ENCODE measurements at places on chromosomes 13 and 19.

GRCh38 chr13:98821372-98822224, 69.1 kb upstream of the SLC15A1 start:
- no peak for DNase-seq

DNA sequence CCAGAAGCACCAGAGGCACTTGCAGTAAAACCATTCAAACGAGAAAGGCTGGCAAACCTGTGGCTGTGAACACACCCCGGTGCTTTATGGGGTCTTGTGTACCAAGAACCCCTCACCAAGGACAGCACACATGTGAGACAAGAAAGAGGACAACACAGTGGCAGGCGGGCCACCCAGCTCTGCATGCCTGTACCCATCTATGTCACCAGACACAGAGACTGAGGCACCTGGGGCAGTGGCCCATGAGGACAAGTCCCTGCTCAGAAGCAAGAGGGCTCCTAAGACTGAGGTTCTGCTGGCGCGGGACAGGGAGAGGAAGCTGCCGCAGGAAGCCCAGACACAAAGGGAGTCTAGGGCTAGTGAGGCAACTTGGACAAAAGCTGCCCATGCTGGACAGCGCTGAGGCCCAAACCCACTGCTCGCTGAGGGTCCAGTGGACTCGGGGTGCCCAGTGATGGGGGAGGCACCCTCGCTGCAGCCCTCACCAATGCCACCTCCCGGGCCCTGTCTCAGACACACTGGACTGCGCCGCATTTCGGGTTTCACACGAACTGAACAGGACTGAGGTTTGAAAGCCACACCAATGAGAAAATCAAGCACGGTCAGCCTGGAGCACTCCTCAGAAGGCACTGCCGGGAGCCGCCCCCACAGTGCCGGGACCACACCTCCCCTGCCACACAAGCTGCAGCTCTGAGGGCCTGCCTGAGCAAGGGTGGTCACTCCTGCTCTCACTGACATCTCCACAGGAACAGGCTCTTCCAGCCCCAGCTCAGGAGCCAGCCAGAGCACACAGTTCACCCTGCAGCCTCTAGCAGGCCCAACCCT, 232.7 kb downstream of the TUBA3C start:
- DNase-seq = no peak

GRCh38 chr13:40578055-40578454, 88.4 kb downstream of the FOXO1 start:
- DNase-seq = no peak

DNA sequence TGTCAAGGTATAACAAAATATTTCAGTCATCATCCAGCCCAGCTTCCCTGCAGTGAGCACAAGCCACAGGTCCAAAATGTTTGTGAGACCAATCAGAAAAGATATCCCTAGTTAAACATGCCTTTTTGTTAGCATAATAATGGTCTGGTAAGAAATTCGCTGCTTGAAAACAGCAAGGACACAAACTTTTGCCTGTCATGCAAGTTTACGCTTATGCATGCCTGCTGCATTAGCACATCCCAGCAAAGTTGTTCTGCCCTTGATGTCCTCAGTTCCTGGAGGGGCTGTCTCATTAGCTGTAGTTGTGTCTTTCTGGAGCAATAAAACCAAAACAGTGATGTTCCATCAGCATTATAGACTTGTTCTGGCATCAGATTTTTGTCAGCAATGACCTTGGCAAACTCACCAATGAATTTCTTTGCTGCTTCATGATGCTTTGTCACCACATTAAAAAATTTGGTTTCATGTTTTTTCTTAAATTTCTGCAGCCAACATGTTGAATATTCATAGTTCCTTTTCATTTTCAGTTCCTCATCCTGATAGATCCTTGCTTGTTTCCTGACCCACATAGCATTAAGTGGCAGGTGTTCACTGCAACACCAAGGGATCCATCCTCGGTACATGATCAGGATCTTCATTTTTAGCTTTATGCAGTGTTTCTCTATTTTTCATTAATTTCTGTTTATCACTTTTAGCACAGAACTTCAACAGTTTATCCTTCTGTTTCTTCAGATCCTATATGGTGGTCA, 72.0 kb upstream of the GPR183 start:
- DNase-seq = no peak

DNA sequence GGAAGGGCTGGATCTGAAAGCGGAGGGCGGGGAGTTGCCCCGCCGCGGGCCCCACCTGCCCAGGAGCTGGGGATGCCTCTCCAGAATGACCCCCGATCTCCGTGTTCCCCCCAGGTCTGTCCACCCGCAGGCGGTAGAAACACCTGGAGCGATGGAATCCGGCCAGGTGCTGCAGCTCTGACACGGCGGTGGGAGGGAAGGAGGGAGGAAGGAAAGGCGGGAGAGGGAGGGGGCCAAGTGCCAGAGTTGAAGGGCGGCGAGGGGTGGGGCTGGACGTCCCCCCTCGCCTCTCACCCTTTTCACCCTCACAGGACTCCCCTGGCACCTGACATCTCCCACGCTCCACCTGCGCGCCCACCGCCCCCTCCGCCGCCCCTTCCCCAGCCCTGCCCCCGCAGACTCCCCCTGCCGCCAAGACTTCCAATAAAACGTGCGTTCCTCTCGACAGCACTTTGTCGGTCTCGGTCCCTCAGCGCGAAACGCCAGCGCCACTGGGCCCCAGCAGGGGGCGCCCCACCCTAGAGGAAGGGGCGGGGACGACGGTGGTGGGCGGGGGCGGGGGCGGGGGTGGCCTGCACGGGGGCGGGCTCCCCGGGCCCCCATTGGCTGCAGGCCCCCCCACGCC, 337 bp upstream of the FXYD7 start:
- peak; percentile 69 for DNase-seq

GRCh38 chr13:19955873-19956559, 2.5 kb upstream of the ZMYM2 start:
- DNase-seq = no peak

DNA sequence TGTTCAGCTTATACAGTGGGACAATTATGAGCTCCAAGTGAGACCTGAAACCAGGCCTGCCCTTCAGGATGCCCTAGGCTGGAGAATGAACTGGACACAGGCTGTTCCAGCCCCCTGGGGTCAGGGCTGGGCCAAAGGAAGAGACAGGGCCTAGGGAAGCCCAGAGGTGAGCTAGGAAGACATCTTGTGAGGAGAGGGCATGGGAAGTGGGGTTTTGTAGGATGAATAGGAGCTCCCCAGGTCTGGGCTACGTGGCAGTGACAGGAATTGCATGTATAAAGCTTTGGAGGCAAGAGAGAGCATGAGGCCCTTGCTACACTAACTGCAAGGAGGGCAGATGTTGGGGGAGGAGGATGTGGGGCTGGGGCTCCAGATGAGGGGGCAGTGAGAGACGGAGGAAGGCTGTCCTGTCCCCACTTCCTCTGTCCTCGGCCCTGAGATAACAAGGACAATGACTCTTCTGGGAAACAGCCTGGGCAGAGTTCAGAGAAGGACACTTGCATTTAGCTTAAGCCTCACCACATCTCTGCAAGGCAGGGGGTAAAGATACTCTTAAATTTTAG, 1.5 kb upstream of the TBXA2R start:
- DNase-seq = no peak

- no peak for DNase-seq
These were observed 39.0 kb upstream of the WASF3 start for GRCh38 chr13:26518451-26518959.

GRCh38 chr13:76741624-76742023, 144.6 kb downstream of the KCTD12 start:
- no peak for DNase-seq

- no peak for DNase-seq
These were observed 9.9 kb downstream of the MYDGF start for GRCh38 chr19:4660181-4660791.

DNA sequence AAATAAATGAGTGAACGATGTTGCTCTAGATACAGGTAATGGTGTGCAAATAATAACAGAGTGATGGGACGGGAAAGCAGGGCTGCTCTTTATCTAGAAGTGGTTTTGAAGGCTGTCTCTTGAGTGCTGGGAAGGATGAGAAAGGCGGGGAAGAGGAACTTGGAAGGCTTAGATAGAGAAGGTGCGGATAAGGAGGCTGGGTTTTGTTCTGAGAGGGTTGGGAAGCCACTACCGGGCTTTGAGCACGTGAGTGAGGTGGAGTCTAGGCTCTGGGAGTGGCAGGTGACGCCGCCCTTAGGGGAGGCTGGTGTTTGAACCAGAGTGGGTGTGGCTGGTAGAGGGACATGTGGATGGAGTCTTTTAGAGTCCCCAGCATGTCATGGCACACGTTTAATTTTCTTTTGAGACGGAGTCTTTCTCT, 811 bp downstream of the ARMC6 start:
- peak; percentile 77 for DNase-seq

DNA sequence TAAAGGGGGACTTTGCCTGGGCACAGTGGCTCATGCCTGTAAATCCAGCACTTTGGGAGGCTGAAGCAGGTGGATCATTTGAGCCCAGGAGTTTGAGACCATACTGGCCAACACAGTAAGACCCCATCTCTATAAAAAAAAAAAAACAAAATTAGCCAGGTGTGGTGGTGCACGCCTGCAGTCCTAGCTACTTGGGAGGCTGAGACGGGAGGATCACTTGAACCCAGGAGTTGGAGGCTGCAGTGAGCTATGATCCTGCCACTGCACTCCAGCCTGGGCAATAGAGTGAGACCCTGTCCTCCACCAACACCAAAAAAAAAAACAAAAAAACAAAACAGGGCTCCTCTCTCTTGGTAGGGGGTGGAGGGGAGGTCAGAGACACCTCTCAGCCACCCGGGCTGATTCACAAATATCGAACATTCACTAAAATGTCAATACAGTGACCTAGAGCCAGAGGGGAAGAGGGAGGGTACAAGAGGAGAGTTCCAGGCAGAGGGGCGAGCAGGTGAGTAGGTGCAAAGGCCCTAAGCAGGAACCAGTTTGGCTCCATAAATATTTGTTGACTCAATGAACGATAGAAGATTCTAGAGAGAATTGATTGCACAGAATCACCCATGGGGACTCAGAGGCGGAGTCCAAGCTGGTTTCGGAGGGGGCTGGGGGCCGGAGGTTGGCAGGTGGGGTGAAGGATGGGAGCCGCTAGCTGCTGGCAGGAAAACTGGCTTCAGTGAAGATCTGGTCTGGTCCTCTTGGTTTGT, 1.0 kb upstream of the CREB3L3 start:
- DNase-seq = no peak

DNA sequence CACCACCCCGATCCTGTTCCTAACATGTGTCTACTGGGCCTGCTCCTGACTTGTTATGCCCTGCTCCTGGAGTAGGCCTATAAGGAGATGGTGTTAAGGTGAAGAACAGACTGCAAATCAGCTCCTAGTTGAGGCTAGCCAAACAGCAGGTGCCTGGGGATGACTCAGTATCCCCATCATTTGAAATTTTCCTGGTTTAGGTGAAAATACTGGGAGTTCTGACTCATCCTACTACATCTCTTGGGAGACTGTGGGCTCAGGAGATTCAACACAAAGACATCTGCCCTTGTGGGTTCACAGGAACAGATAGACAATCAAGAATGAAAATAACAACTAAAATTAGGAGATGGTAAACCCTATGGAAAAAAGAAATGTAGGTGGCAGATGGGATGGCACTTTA, 41.2 kb downstream of the BRD4 start:
- no peak for DNase-seq

DNA sequence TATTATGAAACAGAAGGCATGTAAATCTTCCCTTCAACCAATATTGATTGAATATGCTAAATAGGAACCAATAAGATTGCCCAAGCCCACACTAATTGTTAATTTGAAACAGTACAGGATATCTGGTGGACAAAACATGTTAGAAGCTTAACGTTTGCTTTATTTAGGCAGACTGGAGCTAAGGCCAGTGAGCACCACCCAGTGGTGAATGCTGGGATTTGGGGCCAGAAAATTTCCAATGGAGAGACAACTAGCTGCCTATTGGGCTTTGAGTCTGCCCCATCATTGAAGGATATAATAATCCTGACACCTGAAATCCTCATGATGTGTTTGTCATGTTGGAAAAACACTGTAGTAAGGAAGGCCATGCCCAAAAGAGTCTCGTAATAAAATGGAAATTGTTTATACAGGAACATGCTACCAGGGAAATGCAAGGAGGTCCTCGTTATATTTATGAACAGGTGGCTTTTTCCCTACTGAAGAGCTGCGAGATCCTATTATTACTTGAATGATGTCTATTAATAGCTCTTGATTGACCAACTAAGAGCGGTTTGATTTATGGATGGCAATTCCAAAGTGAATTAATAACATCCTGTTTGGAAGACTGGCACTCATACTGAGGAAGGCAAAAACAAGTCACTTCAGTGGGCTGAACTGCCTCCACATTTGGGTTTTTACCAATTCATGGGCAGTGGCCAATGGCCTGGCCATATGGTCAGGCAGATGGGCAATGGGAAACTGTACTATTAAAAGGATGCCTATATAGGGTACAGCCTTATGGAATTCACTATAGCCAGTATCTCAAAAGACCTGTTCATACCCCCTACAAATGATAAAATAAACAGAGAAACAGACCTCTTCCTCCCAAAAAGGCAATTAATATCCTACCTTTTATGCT, 8.7 kb downstream of the SIGLECL1 start:
- DNase-seq = peak; percentile 5

DNA sequence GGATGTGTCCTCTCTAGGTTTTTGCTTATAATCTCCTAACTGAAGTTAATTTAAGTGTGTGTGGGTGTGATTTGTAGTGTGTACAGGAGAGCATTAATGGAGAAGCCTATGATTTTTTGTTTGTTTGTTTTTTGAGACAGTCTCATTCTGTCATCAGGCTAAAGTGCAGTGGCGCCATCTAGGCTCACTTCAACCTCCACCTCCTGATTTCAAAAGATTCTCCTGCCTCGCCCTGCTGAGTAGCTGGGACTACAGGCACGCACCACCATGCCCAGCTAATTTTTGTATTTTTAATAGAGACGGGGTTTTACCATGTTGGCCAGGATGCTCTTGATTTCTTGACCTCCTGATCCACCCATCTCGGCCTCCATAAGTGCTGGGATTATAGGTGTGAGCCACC, 20.6 kb downstream of the ZNF701 start:
- DNase-seq = no peak

DNA sequence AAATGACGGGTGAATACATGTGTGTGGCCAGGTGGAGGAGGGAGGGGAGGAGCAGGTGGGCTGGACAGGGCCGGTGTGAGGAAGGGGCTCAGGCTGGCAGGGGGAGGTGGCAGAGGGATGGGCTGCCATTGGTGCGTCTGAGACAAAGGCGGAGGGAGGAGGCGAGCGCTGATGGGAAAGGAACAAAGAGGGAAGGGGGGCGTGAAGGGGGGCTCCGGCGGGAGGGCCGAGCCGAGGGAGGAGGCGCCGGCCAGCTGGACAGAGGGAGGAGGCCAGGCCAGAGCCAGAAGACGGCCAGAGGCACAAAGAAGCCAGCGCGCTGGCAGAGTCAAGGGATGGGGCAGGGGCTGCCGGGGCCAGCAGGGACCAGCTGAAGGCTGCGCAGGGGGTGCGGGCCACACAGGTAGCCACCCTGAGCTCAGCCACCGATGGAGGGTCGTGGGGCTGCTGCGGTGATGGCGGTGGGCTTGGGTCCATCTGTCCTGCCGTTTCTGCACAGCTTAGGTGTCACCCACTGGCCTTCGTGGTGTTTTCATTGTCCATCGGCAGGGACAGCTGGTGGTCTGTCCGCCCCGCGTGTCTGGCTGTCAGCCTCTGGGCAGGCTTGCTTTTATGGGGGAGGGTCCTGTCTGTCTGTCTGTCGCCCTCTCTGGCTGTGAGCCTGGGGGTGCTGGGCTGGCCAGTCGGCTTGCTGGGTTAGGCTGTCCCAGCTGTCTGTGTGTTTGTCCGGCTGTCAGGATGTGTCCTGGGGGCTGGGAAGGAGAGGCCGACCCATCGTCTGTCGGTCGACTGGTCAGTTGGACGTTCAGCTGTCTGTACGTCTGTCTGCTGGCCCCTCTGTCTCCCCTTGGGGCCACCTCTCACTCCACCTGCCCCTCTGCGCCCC, 2.2 kb downstream of the APC2 start:
- no peak for DNase-seq

GRCh38 chr19:54458648-54459281, 4.8 kb downstream of the LENG9 start:
- DNase-seq = no peak

- no peak for DNase-seq
These were observed 34.4 kb upstream of the CXCL17 start for GRCh38 chr19:42477117-42477516.

Measured in activated naive CD4-positive, alpha-beta T cell treated with Interleukin-2 at 50 U/mL for 16 hours (primary cell).